ENCODE measurements at places on chromosomes 2 and 18. TPM values are rescaled to one million over a fixed set of nuclear protein-coding genes. Genes with fewer than 3 reads are reported as not detected.

GRCh38 chr2:160061533-160061932 lies 882 bp downstream of the PLA2R1 start:
- peak overlapping the region; percentile 66 for H3K4me3 ChIP-seq
- no peak for DNase-seq
- H3K27ac ChIP-seq, result no peak overlapping the region

DNA sequence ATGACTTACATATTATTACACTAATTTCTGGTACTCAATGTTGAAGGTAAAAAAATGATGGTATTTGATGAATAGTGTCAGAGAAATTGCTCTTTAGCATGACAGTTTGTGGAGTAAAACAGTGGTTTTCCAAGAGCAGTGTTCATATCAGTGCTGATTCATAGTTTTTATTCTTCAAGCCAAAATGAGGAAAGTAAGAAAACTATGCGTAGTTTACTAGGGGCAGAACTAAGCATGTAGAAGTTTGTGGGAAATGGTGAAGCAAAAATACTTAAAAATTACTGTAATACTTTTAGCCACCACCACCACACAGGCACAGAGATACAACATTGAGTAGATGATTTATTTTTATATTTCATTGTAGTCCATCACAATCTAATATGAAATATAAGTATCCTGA lies 137.3 kb downstream of the ZNF804A start:
- H3K4me1 ChIP-seq, result no peaks in the 10 kb centered on the region
- no peak for DNase-seq

The FMNL2 gene
- total RNA-seq, result 54.9 TPM

DNA sequence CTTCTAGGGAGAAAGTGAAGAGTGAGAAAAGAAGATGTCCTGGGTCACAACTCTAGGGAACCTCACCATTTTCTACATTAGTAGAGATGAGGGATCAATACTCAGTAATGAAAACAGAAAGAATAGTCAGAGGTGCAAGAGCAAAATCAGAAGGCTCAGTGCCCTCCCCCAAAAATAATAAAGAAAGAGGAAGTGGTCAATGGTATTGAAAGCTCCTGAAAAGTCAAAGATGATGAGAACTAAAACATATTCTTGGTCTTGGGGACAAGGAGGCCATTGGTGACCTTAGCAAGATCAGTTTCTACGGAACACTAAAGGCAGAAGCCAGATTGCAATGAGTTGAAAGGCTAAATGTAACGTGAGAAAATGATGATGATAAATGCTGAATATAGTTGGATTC lies 24.5 kb upstream of the MYO1B start:
- no peaks in the 10 kb centered on the region for H3K27me3 ChIP-seq
- no peak overlapping the region for H3K4me3 ChIP-seq
- no peaks in the 10 kb centered on the region for H3K36me3 ChIP-seq
- peaks cover 8% of the 10 kb centered on the region for H3K4me1 ChIP-seq

DNA sequence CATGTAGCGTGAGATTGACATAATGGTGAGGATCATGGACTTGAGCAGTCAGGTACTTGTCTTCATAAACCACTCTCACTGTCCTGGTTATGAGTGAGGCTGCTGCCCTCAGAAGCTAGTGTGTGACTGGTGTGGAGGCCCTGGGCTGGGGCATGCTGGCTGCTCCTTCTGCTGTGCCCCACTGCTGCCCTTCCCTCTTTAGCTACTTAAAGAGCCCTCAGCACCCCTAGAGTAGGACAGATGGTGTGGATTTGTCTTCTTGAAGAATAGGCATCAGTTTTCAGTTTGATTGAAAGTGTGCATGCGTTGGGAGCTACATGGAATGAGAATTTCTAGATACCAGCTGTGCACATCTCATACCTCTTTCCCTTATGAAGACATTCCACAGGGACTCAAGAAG lies 15.4 kb downstream of the CPLX4 start:
- no peak overlapping the region for H3K4me3 ChIP-seq
- no peak overlapping the region for H3K27ac ChIP-seq
- H3K36me3 ChIP-seq, result no peaks in the 10 kb centered on the region
- no peak for DNase-seq
- H3K27me3 ChIP-seq, result peaks cover 53% of the 10 kb centered on the region

GRCh38 chr2:118134650-118135049 lies 46.4 kb downstream of the INSIG2 start:
- no peak for DNase-seq
- H3K36me3 ChIP-seq, result no peaks in the 10 kb centered on the region
- H3K27ac ChIP-seq, result no peak overlapping the region
- H3K4me1 ChIP-seq, result peaks cover 4% of the 10 kb centered on the region
- H3K4me3 ChIP-seq, result no peak overlapping the region

Data from neural crest cell (in vitro differentiated cells).